Stimulated activated memory B cell treated with anti-CD40 and anti-IgM and Interleukin-4, amounts not matched to agents 10 μg/mL and 1 μg/mL and 100 μg/mL, for 72 hours (primary cell): ENCODE measurements at places on chromosomes 5 and 9.
A peak's percentile ranks its signal among the peaks of the same experiment; 100 is the strongest.

DNA sequence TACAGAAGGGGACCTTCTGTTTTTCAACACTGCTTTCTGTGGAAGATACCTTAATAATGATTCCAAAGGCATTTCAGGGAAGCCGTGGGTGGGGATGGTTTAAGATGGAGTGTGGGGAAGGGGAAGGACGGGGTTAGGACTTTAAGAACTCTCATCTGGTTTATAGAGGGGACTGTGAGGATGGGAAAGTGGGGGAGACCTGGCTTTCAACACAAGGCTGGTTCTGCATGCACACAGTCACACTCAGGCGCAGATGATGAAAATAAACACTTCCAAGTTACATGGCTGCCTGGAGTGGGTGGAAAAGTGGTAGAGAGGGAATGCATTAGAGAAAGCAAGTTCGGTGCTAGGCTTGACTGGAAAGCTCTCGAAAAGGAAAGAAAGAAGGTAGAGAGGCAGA, 4.9 kb downstream of the MSANTD3 start:
- no peak for ATAC-seq

GRCh38 chr9:135279385-135279784, 191.9 kb downstream of the OLFM1 start:
- ATAC-seq: no peak

GRCh38 chr5:166073901-166074581, 2217.4 kb upstream of the WWC1 start:
- ATAC-seq: no peak

DNA sequence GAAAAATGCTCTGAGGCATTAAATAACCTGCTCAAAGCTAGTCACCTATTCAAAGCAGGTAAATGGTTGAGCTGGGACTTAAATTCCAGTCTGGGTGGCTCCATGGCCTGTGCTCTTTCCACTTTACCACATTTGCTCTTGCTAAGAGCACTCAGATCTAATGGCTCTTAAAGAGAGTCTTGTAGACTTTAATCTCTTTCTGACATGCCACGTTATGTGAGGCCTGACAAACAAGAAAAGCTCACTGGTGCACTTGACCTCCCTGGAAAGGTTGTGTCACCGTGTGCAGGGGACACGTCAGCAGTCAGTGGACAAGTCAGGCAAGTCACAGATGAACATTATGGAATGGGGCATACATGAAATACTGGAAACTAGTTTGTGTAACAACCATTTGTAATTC, 129.9 kb upstream of the RPS23 start:
- ATAC-seq: no peak

DNA sequence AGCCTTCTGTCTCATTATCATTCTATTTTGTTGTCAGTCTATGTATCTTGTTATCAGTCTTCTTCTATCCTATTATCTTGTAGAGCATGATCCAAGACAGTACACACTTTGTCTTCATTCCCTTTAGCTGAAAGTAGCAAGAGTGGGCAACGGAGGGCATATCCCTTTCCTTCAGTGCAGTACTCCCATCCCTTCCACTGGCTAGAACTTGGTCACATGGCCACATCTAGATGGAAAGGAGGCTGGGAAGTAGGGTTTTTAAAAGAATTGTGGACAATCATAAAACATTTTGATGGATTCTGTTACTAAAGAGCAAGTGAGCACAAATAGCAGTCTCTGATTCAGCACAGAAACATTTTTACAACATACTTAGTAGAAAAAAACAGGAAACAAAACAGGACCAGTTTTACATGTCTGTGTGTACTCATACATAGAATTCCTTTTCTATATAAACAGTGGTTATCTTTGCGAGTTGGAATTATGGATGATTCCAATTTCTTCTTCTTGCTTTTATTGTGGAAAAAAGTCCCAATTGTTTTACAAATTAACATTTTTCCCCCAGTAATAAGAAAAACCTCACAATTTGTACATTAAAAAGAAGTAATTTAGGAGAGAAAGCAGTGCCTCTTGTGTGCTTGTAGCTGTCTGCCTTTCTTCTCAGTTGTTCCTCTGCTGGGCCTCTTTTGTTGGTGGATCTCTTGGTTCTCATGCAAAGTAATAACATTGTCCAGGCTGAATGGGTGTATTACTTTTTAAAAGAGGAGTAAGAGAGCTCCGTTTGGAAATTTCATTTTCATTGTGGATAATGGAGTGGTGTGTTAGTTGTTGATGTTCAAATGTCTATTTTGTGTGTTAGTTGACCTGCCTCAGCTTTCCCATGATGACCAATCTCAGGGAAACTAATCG, 410.9 kb upstream of the TRPC7 start:
- no peak for ATAC-seq

- no peak for ATAC-seq
Measured at GRCh38 chr9:120438836-120439546, 141.0 kb downstream of the CDK5RAP2 start.

DNA sequence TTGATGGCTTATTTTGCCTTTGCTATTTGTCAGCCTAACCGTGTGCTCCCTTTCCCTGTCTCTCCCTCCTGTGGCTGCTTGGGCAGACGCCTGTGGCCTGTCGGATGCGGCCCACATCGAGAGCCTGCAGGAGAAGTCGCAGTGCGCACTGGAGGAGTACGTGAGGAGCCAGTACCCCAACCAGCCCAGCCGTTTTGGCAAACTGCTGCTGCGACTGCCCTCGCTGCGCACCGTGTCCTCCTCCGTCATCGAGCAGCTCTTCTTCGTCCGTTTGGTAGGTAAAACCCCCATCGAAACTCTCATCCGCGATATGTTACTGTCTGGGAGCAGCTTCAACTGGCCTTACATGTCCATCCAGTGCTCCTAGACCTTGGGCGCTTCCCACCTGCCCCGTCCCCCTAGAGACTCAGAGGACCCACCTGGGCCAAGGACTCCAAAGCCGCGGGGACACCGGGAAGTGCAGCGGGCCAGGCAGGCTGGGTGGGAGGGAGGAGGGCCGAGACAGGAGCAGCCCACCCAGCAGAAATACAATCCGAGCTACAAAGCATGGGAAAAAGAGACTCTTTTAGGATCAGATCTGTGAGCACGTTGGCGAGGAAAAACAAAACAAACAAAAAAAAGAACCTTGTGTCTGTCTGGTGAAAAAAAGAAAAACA, 10.6 kb downstream of the NR2F1 start:
- no peak for ATAC-seq

- no peak for ATAC-seq
Measured at GRCh38 chr5:8382456-8382855, 513.5 kb downstream of the MTRR start.

DNA sequence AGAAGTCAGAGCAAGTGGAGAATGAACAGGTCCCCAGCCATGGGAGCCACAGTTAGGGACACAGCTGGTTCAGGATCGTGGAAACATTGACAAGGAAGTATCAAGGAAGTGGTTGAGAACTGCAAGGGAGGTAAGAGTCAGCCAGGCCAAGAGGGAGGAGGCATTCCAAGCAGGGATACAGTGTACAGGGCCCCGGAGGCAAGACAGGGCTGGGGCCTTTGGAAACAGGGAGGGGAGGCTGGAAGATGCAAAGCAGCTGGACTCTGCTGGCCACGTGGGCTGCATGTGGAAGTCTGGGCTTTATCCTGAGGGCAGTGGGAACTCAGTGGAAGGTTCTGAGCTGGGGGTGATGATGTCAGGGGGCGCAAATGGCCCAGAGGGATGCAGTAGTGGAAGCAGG, 14.2 kb downstream of the CCDC180 start:
- ATAC-seq: no peak

DNA sequence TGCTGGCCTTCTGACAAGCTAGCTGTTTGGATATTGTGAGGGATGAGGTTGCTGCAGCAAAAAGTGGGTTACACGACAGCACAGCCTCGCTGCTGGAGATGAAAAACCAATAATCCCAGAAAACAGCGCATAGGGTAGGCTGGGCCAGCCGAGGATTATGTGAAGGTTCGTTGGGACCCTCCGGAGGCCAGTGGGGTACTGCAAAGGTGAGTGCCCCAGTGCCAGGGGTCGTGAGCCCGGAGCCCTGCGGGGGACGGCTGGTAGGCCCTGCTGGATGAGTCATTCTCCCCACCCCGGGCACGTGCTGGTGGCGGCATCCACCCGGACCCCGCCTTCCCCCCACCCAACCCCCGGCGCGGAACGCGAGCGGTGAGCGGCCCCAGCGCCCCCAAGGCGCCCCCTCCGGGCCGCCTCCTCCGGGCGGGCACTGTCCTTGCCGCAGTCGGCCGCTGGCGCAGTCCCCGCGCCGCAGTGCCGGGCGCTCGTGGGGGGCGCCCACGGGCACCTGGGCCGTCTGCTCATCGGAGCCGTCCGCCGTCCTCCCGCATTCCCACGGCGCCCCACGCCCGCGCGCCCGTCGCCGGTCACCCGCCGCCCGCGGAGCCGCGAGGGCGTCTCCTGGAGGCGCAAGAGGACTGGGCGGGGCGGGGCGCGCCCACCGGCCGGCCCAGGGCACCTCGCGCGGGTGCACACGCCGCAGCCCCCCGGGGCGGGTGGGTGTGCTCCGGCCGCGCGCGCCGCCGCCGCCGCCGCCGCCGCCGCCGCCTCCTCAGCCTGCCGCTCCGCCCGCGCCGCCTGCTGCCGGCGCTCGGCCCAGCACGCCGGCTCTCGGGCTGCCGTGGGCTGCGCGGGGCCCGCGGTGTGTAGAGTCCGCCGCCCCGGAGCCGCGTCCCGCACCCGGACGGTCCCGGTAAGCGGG, at the start of gene PHF24:
PHF24 (plus strand) TSS at position 794 of the 919 bp plus-strand sequence. CDS start 13,014 bp downstream, outside the sequence.
- peak; percentile 71 for ATAC-seq

- ATAC-seq: no peak
Measured at GRCh38 chr9:16013366-16013765, 460.5 kb downstream of the CCDC171 start.

DNA sequence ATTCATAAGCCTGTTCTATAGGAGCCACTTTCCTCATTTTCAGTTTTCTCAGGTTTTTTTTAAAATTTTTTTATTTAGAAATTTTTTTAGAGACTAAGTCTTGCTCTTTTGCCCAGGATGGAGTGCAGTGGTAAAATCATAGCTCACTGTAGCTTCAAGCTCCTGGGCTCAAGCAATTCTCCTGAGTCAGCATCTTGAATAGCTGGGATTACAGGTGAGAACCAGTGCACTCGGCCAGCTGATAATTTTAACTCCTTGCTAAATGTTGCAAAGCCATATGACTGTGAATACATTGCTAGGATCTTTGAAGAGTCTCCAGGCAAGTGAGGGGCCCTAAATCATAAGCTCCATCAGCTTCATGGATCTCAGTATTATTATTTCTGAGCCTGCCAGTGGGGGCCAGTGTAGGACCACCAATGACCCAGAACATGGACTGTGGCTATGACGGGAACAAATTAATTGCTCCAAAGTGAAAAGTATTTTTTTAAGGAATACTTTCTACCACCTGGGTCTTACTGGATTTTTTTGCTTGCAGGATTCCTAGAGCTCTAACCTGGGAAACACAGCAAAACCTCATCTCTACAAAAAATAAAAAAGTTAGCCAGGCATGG, 5.7 kb upstream of the GAPVD1 start:
- ATAC-seq: no peak

DNA sequence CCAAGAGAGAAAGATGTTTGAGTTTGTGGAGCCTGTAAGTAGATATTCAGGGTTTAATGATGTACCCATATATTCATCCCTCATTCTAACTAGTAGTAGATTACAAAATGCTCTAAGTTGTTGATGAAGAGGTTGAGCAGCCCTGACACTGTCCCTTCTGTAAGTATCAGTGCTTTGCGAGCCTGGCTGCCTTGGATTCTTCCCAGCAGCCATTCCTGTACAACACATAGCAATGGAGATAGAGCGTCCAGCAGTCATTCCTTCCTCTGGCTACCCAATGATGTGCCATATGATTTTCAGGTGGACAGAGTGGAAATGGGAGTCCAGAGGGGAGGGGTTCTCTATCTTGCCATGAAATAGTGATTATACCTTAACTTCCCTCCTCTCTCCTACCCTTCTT, 124.1 kb downstream of the ARHGAP26 start:
- ATAC-seq: no peak

GRCh38 chr5:96611946-96612345, 50.2 kb upstream of the CAST start:
- ATAC-seq: no peak

DNA sequence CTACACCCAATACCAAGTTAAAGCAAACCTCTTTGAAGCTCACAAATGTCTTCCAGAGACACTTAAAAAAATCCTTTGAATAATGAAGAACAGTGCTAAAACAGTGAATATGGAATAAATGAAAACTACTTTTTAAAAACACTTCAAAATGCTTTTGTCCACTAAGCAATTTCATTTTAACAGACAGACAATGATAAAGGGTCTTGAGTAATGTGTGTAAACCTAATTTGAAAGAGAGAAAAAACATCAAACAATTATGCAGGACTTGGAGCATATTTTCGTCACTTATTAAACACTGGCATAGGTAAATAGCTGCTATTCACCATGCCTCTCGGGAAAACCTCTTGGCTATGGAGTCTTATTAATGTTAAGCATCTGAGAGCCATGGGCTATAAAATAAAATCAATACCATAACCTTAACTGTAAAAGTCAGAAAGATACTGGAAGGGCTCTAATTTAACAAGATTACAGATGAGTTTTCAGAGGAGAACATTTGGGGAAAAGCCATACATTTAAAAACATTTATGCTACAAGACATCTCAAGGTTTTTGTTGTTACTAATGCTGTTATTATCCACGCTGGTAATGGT, 177.8 kb downstream of the NFIB start:
- ATAC-seq: no peak

DNA sequence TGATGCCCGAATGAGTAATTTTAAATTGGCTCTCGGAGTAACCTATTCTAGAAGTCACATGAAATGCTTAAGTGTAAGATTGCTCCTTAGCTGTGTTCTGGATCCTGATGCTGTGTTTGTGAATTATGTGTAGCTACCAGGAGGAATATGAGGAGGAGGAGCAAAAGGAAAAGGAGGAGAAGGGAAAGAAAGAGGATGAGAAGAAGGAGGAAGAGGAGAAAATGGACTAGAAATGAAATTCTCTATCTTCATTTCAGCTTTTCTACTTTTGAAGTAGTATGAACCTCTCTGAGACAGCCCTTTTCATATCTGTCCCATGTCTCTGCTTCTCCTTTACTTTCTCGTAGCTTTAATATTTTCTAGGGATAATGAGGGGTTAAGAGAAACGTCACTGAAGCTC, 119.4 kb upstream of the ACTBL2 start:
- ATAC-seq: no peak

DNA sequence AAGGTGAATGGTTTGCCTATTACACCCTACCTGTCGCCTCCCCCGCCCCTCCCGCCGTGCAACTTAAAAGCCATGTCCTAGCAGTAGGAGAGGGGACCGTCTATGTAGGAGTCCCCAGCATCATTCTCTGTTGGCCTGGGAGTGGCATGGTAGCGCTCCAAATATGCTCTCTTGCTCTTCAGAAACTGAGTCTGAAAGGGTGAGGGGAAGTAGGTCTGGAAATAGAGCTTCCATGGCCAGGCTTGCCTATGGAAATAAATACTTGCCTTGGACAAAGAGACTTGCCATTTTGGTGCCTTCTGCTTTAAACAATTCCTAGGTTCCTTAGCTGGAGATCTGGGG, 1.4 kb downstream of the RGS7BP start:
- ATAC-seq: no peak

- no peak for ATAC-seq
Measured at GRCh38 chr9:109887079-109887478, 107.1 kb downstream of the PALM2AKAP2 start.

- no peak for ATAC-seq
Measured at GRCh38 chr5:136120529-136120928, 12.1 kb upstream of the SMAD5 start.

- no peak for ATAC-seq
Measured at GRCh38 chr5:67211926-67212325, 15.3 kb upstream of the CD180 start.

- no peak for ATAC-seq
Measured at GRCh38 chr5:16886366-16886736, 49.7 kb downstream of the MYO10 start.

GRCh38 chr5:177369645-177370440, 12.1 kb downstream of the RGS14 start:
- no peak for ATAC-seq

- no peak for ATAC-seq
Measured at GRCh38 chr5:127997201-127997704, 86.3 kb upstream of the SLC12A2 start.
